Activated naive CD8-positive, alpha-beta T cell treated with anti-CD3 and anti-CD28 coated beads for 36 hours (primary cell): ENCODE measurements at places on chromosomes 2 and 18. TPM values are rescaled to one million over a fixed set of nuclear protein-coding genes. Genes with fewer than 3 reads are reported as not detected.

DNA sequence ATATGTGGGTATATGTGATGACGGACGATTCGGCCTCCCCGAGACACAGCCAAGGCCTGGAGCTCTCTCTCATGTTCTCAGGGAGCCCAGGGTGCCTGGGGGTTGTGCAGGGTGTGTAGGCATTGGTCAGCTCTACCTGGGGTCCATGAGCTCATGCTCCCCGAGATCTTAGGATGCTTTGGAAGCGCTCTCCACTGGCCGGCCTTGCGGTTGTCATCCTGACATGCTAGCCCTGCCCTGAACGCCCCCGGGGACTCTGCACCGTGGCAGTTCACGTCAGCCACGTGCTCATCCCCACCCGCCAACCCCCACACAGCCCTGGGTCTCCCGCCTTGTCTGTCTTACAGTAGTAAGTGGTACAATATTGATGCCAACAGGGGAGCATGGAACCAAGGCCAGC lies 67.8 kb downstream of the RTP5 start:
- no peak for DNase-seq

- DNase-seq, result no peak
Measured at GRCh38 chr2:144753416-144753815, 233.5 kb upstream of the ZEB2 start.

- DNase-seq, result no peak
Measured at GRCh38 chr18:57519668-57520424, 66.7 kb downstream of the FECH start.

GRCh38 chr2:30447149-30448045 lies at the start of gene LCLAT1:
Gene LCLAT1, plus strand, starts transcription at chr2:30447246. Its CDS starts 78,345 bp downstream, at chr2:30525591.
- peak; percentile 87 for DNase-seq

DNA sequence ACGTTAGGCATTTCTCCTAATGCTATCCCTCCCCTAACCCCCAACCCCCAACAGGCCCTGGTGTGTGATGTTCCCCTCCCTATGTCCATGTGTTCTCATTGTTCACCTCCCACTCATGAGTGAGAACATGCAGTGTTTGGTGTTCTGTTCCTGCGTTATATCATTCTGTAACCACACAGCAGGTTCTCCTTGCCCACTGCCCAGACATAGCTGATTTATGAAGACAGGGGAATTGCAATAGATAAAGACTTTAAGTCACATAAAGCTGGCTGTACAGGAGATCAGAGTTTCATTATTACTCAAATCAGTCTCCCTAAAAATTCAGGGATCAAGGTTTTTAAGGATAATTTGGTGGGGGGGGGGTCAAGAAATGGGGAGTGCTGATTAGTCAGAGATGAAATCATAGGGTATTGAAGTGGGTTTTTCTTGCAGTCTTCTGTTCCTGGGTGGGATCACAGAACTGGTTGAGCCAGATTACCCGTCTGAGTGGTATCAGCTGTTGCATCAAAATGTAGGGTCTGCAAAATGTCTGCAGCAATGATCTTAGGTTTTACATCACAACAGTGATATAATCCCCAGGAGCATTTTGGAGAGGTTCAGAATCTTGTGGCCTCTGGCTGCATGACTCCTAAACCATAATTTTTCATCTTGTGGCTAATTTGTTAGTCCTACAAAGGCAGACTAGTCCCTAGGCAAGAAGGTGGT lies 392.1 kb upstream of the KCNJ3 start:
- DNase-seq, result no peak

- DNase-seq, result no peak
Measured at GRCh38 chr18:38961880-38962279, 1396.3 kb upstream of the CELF4 start.

DNA sequence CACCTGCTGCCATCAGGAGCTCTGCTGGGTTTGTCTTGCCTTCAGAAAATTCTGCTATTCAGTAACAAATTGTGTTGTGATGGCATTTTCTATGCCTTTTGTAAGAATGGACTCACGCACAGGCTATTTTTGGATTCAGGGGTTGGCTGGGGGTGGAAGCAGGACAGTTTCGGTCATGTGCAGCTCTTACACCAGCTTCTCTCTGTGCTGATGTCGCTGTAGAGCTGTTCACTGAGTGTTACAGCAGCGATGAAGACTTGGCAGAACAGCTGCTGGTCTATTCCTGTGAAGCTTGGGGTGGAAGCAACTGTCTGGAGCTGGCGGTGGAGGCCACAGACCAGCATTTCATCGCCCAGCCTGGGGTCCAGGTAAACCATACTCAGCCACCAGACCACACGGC lies 49.2 kb downstream of the TRPM8 start:
- DNase-seq, result no peak

DNA sequence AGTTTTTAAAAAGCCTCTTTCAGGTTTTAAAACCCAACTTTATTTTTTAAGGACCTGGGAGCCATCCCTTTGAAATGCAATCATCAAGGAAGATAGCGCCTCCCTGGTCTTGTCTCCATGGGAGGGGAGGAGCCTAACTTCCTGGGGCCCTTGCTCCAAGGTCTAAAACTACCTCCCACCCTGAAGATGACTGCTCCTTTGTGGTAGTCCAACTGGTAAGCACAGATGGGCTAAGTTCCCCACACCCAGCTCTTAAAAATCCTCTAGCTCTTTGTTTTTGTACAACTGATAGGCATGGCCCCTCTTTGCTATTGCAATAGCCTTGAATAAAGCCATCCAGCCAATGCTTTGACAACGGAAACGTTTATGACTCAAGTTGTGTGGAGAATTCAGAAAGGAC lies 716.8 kb downstream of the CBLN2 start:
- no peak for DNase-seq

DNA sequence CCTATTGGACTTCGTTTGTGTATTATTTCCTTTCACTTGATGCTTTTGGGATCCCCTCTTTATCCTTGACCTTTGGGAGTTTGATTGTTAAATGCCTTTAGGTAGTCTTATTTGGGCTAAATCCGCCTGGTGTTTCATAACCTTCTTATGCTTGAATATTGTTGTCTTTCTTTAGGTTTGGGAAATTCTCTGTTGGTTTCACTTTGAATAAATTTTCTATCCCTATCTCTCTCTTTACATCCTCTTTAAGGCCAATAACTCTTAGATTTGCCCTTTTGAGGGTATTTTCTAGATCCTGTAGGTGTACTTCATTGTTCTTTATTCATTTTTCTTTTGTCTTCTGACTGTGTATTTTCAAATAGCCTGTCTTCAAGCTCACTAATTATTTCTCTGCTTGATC lies 354.7 kb downstream of the PARD3B start:
- no peak for DNase-seq

DNA sequence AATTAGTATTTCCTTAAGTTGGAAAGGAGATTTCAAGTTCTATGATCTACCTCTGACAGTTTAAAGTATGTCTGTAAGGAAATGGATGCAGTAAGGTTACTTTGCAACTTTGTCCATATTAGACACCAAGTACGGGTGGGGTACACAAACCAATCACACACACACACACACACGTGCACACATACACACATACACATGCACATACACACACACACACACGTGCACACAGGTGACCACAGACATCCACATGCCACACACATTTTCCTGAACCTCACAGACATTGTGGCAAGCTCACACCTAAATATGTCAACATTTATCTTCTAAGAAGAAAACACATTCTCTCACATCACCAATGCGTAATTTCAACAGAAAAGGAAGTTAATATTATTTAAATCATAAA lies 165.9 kb downstream of the MYT1L start:
- DNase-seq, result no peak

- DNase-seq, result no peak
Measured at GRCh38 chr2:31581124-31581795, 522 bp upstream of the SRD5A2 start.

DNA sequence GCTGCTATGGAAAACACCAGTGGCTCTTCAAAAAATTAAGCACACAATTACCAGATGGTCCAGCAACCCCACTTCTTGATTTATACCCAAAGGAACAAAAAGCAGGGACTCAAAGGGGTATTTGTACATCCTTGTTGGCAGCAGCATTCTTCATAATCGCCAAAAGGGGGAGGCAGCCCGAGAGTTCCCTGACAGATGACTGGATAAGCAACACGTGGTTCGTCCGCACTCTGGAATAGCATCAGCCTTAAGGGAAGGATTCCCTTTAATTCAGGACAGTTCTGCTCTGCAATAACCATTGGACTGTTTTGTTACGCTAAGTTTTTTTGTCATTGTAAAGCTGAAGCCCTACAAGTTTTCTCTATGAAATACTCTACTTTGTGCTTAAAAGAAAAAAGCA lies 76.7 kb upstream of the TWIST2 start:
- no peak for DNase-seq

GRCh38 chr2:201918616-201919307 lies 112.4 kb downstream of the CDK15 start:
- no peak for DNase-seq

DNA sequence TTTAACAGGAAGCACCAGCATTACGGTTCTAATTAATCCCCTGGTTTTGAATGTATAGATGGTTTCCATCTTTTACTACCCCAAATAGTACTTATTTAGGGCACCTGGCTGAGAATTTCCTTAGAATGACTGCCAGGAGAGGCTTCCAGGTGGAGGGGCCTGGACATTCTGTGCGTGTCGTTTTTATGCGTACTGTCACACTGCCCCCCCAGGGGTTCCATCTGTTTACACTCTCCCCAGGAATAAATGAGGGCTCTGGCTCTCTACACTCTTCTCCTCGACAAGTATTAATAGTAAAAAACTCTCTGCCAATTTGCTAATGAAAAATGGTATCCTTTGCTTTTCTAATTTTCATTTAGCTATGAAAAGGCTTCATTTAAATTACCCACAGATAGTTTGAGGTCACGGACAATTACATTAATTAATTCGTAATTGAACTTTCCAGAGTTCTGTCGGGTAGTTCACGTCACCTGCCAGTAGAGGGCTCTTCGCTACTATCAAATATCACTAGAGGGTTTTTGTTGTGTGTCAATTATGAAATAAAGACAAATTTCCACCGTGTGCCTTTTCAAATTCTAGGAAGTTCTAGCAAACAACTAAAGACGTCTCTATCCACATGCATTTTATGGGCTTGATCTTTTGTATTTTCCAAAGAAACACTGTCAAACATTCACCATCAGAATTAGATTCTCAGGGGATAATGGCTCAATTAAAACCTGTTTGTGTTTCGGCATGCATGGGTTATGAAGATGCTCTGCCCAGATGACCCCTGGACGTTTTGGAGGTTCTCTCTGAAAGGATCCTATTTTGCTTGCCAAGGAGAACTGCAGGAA lies 88.8 kb upstream of the ASB18 start:
- no peak for DNase-seq

DNA sequence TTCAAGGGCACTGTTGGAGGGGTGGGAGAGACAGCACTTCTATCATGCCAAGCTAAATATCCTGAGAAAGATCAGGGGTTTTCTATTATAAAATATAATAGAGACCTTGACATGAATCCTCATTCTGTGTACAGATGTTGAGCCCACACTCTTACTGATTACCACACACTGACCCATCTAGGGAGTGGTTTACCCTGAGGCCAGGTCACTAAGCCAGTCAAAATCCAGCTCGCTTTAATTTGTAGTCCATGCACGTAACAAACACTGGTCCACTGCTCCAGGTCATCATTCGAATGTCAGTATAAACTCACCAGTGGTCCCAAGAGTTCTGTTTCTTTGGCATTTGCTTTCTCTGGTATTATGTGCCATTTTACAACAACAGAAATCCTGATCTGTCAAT lies 96.4 kb downstream of the SLC8A1 start:
- no peak for DNase-seq

DNA sequence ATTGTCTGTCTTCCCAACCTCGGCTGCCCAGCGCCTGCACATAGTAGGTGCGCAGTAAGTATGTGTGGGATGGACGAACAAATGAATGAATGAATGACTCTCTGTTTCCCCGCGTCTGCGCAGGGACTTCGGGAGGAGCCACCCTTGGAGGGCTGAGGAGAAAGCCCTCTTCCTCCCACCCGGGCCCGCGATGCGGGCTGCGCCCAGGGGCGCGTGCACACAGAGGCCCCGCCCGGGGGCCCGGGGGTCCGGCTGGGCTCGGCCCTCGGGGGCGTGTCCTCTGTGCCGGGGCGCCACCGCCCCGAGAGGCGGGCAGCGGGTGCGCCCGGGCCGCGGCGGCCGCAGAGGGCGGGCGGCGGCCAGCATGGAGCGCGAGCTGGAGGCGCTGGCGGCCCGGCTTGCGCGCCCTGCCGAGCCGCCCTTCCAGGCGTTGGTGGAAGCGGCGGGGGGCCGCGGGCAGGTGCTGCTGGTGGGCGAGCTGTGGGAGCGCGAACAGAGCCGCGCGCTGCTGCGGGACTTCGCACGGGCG lies at the start of gene C2orf72:
Gene C2orf72 (plus strand): TSS at position 322 of the 529 bp plus-strand sequence. CDS start 43 bp downstream, at position 365.
- no peak for DNase-seq

- DNase-seq, result no peak
Measured at GRCh38 chr18:41311571-41312547, 643.2 kb upstream of the PIK3C3 start.

The QPCT gene
- total RNA-seq, result 3.0 TPM

The GREB1L gene
- not detected for total RNA-seq

The TANK gene
- 53.1 TPM for total RNA-seq

The CFAP65 gene
- total RNA-seq, result not detected

The MC2R gene
- not detected for total RNA-seq

The SERPINB2 gene
- not detected for total RNA-seq
